Natural killer cell treated with Interleukin-12 subunit alpha and Interleukin-12 subunit beta and Interleukin-15 and Interleukin-18, amount 100 ng/mL, for 72 hours (primary cell): ENCODE measurements at places on chromosomes 6 and 20. TPM values are rescaled to one million over a fixed set of nuclear protein-coding genes. Genes with fewer than 3 reads are reported as not detected.

DNA sequence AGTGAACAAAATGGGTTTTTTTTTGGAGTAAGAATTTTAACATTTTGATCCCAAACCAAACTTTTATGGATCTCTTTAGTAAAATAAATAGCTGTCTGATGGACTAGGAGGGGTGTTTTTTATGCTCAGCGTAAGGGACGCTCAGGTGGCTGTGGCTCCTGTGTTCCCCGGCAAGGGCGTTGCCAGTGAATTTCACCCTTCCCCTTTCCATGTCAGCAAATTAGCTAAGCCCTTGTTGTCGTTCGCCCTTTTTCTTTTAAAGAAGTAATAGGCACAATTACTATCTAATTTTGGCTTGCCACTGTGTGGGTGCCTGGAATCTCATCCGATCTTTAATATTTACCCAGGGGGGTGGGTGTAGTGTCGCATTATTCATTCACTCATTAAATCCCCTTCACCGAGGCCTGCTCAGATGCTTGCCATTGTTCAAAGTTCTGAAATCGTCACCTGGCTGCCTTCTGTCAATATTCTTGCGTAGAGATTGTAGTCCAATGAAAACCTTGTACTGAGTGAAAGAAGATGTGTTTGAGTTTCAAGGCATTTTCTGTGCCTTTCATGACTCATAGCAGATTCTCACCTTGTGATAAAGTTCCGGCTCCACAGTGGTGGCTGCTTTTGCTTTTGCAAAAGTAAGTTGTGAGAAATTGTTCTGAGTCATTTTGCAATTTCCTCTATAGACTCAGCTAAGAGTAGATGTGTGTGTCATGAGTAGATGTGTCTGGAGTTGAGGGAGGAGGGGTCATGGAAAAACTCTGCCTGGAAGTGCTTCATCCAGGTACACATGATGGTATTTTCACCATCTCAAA, 40.0 kb upstream of the CLDN20 start:
- no peak for DNase-seq

- no peak for DNase-seq
Measured at GRCh38 chr20:16417001-16417400, 156.2 kb downstream of the KIF16B start.

DNA sequence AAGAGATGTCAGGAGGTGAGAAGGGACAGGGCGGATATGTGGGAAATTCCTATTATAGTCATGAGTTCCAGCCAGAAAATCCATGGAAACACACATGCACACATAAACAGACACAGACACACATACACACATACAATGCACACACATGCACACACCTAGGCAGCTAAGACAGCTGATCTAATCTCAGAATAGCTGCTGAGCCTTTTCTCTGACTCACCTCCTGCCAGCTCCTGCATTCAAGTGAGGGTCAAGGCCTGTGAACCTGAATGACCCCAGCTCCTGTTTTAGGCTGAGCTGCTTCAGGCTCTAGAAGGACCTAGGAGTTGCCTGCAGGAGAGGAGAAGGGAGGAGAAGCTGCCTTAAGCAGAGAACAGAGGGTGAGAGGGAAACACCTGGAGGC, 21.6 kb upstream of the RAET1L start:
- no peak for DNase-seq

DNA sequence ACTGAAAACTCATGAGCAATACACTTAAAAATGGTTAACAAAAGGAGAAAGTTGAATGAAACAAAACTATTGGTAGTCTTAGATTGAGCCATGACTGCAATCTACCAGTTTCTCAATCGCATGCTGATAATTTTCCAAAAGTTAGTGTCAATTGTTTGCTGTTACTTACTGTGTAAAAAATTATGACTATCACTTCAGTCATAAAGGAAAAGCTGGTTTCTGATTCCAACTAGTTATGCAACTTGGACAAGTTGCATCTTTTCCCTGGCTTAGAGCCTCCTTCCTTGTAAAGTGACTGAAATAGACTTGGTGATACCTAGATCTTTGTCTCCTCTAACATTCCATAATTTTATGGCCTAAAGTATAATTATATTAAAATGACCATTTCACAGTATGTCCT, 88.3 kb upstream of the PAK5 start:
- DNase-seq = no peak

DNA sequence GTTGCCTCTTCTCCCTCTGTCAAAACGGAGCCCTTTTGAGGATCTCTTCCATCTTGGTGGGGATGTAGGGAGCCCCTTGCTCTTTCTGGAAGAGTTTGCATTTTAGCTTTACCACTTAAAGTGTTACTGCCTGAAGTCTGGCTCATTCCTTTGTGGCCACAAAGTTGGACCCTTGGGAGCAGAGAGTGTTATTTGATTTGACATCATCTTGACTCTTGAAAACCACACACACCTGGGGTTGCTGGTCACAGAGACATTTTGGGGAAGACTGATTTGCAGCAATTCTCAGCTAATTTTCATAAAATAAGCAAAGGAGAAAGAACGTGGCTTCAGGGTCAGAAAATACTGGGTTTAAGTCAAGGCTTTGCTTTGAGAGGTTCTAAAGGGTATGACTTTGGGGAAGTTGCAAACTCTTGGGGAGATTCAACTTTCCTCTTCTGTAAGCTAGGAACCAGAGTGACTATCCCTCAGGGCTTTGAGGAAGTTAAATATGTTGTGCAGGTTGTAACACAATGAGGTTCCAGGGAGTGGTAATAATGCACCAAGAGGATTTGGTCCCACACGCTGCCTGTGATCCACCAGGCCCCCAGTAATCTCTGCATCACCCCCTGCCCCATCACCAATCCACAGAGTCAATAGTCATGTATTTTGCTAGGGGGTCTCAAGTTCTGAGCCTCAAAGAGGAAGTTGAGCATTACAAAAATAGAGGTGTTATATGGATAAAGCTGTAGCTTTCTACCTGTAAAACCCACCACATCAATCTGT, 141.6 kb upstream of the SLC24A3 start:
- DNase-seq = no peak

- DNase-seq = no peak
Measured at GRCh38 chr6:118813775-118814174, 80.2 kb upstream of the ASF1A start.

The EPHA7 gene
- not detected for total RNA-seq

The TFAP2C gene
- not detected for total RNA-seq

The PDRG1 gene
- total RNA-seq = 15.6 TPM

The RIMS4 gene
- not detected for total RNA-seq

The CST5 gene
- not detected for total RNA-seq
